ENCODE measurements at places on chromosomes 2 and 18.

GRCh38 chr18:77250501-77250925, 865 bp downstream of the GALR1 start:
- DNase-seq, result no peak

GRCh38 chr2:241108271-241109209, 6.5 kb upstream of the MTERF4 start:
- DNase-seq, result no peak

DNA sequence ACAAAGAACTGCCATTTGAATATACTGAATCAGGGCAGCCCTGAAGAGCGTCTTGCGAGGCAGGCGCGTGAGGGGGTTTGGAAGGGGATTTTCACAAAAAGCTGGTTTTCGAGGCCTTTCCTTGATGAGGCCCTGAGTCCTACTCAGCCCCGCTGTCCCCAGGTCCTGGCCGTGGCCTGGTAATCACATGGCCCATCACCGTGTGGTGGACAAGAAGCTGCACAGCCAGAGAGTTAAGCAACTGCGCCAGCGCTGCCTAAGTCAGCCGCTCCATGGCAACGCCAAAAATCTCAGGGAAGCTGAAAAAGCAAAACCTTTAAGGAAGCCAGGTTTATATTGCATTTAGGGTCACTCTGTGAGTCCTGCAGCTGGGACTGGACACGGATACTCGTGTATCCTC, 341.2 kb upstream of the MYT1L start:
- DNase-seq, result no peak

DNA sequence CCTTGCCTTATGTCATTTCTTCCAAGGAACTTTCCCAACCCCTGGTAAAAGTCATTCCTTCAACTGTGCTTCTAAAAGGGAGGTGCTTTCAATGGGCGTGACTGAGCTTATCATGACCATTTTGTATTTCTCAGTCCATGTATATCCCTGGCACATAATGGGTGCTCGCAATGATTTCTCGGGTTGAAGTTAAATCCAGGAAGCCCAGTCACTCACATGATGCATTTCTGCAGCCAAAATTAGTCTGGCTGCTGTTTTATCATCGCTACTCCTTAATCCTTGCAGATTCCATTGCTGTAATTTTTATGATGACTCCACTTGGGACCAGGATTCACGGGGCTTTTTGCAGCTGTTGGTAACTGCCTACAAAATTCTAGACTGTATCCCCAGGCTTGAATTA, 25.9 kb upstream of the RFX8 start:
- DNase-seq, result no peak

DNA sequence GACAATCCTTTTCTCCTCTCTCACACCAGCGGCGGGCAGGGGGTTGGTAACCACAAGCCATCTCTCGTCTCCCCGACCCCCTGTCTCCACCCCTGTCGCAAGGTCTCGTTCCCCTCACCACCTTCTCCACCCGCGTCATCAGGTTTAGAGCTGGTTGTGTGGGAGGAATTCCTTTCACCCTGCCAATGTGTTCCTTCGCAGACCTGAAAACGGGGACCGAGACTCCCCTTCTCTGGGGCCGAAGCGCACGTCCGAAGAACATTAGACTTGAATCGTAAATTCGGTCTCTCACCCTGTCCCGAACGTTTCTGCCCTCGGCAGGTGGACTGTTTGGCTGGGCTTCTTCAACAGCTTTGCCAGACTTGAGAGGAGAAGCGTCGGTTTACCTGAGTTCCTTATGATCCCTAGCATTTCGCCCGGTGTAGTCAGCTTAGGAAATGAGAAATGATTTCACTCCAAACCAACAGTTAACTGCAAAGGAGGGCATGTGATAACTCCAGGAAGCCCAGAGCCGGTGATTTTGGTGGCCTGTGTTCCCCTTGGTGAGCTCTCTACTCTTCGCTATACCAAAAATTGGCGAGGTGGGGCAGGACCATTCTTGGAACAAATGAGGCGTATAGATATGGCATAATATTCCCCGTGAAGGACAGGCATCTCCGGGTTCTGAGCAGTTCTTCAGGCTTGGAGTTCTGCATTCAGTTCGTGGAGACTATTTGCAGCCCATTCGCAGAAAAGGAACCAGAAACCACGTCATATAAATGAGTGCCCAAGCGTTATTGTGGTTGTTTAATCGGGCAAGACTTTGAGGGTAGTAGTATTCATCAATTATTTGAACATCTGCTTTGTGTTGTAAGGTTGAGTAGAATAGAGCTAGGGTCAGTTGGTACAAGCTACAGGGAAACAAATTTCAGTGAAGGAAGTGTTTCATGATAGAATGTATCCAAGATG, 694 bp downstream of the CFAP36 start:
- peak; percentile 1 for DNase-seq

- no peak for DNase-seq
Observed at GRCh38 chr2:220585241-220585640, 957.8 kb downstream of the SLC4A3 start.
